ENCODE measurements at places on chromosomes 5 and 9.

DNA sequence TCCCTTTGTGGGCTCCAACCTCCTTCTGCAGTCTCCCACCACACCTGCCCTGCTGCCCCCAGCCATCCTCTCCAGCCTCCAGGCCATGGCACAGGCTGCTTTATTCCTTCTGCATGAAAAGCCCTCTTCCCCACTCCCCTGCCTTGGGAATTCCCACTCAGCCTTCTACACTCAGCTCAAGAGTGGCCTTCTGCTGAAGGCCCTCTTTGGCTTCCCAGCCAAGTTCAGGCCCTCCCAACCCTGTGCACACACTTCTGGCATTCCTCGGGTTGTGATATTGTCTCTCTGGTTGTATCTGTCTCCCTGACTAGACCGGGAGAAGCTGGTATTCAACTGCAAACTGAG is 5.7 kb downstream of the SHB start:
- DNase-seq, result no peak

DNA sequence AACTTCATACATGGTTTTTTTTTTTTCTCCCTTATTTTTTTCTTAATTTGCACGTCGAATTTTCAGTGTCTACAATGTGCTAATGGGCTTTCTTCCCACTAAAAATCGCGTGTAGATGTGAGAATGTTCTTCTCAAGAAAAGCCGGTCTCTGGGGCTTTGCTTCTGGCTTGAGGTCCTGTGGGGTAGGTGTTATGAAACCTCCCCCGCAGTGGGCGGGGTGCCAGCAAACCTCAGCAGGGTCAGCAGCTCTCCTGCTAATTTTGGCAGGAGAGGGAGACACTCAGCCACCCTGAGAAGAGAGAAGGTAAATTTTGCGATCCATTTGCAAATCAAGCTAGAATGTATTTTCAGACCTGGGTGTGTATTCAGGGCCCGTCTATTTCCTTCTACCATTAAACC is 59.9 kb downstream of the NPR3 start:
- DNase-seq, result no peak

DNA sequence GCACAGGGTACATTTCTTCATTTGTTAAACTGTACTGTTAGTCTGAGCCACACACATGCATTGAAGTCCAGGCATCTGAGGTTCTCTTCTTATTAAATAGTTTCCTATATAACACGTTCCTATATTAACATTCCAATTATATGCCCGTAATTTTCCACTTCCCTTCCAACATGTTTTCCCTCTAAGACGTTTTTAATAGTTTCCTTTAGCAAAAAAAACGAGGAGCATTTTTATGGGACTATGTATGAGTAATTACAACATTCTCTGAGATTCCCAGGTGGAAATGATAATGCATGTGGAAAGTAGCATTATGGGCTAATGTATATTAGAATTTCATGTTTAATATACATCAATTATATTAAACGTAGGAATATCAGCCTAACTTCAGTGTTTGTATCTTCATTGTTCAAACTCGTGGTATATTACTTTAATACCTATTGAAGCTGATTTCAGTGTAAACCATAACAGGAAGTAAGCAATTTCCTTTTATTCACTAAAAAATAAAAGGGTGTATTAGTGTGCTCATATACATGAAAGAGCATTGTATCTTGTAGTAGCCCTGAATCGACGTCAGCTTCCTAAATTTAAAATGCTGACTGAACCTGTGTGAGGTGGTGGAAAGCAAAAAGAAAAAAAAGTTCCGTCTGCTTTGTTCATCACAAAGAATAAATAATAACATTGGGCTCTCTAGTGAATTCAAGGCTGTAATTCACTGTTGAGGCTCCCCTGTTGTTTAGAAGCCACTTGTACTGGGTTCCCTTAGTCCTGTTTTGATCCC is 11.3 kb downstream of the SMARCA2 start:
- no peak for DNase-seq

DNA sequence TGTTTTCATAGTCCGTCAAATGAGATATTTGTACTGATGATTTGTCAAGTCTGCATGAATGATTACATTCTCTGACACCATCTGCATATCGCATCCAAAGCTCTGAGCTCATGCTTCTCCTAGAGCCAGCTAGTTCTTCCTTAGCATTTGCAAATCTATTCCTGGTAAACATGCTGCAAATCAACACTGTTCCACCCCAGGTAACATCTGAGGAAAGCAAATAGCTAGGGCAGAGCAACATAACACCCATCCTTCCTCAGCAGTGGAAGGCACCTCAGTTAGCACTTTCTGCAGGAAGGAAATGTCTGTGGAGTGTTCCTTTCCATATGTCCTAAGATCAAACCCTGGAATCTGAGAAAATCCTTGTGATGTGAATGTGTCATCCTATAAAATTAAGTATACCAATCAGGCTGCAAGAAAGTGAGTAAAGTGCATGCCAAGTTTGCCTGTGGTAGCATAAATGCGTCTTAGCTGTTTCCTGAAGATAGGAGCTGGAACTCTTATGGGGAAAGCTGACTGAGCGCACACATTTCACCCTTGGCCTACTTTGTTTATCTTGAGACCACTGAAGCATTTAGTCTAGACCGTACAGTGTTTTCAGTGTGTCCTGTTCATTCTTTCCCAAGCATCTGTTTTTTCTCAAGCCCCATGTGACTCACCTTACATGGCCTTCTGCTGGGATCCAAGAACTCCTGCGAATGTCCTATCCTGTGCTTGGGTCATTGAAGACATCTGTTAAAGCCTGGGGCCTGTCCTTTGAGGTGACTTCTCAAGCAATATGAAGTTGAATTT is 50.9 kb upstream of the STARD4 start:
- peak; percentile 14 for DNase-seq

DNA sequence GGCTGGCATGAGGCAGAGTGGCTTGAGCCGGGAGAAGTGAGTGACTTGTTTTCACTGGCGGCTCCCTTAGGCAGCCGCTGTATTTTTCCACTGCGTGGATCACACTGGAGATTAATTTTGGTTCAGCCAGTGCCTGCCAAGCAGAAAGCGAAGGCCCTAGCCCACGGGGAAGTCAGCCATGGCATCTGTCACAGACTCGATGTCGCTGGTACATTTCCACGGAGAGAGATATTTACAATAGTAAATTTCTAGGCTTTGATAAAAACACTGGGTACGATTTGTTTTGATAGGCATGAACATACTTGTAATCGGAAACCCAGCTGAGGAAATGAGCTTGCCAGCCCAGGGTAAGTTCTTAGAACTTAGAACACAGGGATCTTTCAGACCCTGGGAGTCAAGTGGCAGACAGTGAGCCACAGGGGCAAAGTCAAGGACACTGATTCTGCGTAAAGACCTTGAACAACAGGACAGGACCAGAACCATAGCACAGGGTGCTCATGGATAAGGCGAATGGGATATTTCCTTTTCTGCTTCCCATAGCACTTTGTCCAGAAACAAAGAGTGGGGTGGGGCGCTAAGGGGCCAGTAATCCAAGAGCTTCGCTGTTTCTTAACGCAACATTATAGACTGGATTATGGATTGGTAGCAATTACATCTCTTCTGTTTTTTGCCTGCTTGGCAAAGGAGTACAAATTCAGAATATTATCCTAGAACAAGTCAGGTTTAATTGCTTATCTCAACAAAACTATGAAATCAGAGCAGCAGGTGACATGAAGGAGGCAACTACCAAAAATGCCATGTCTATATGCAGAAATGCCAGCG is 4.5 kb downstream of the DUSP1 start:
- peak; percentile 47 for DNase-seq

DNA sequence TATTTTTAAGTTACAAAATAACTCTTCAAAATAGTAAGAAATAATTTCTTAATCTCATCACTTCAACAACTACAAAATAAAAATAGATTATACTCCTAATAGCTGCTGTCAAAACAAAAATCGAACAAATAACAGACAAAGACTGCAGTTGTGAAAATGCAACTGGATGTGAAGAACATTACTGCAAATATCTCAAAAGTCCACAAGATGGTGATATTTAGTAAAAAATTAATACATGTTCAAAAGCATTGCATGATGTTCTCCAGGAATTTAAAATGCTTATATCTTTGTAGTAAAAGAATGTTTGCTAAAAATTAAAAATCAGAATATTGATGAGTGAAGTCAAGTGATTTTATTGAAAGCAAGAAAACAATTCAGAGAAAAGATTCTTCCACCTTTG is 66.2 kb downstream of the MPDZ start:
- peak; percentile 9 for DNase-seq

DNA sequence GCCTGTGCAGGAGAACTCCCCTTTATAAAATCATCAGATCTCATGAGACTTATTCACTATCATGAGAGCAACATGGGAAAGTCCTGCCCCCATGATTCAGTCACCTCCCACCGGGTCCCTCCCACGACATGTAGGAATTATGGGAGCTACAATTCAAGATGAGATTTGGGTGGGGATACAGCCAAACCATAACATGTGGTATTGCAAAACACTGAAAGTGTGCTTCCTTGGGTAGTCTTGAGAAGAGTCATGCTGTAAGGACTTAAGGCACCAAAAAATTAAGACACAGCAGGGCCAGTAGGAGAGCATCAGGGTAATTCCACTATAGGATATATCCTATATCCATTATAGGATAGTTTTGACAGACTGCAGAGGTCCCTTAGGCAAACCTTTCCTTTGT is 29.4 kb upstream of the GDNF start:
- DNase-seq, result no peak

- no peak for DNase-seq
Observed at GRCh38 chr9:137812356-137813023, 65.1 kb upstream of the CACNA1B start.

GRCh38 chr5:178434851-178435250 is 155.3 kb downstream of the COL23A1 start:
- no peak for DNase-seq

DNA sequence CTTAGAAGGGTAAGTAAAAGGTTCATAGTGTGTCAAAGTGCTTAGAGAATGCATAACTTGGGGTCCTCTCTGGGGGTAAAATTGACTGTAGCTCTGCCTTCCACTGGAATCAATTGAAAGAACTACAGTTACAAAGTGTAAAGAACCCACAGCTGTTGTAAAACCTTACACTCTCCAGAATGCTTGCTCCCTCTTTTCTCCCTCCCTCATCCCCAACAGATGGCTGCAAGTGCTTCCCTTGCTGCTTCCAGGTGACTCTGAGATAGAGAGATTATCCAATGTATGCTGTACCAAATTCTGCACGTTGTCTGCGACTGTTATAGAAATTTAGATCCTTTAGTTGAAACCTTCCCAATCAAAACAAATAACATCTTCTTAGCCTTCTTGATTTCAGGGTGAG is 126.0 kb downstream of the STK32A start:
- no peak for DNase-seq

Measured in A172 (cell line).